ENCODE measurements at places on chromosomes 5 and 9.

GRCh38 chr9:116383133-116383532, 229.5 kb downstream of the PAPPA start:
- DNase-seq: no peak

GRCh38 chr5:145978171-145978570, 41.8 kb downstream of the SH3RF2 start:
- no peak for DNase-seq

DNA sequence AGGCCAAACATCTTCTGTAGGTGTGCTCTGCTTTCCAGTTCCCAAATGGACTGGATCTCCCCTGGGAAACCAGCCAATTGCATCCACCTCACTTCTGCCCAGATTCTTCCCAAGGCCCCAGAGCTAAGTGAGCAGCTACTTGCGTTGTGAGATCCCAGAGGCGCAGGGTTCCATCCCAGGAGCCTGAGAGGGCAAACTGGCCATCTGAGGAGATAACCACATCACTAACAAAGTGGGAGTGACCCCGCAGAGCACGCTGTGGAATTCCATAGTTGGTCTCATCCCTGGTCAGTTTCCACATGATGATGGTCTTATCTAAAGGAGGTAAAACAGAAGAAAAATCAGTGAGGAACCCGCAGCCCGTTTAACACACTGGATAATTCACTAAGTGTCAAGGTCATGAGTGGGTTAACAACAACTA, 1.7 kb downstream of the RACK1 start:
- no peak for DNase-seq

GRCh38 chr9:17793713-17794622, 215.1 kb downstream of the SH3GL2 start:
- DNase-seq: no peak

- DNase-seq: no peak
Observed at GRCh38 chr5:159936686-159937329, 20.5 kb downstream of the ADRA1B start.

DNA sequence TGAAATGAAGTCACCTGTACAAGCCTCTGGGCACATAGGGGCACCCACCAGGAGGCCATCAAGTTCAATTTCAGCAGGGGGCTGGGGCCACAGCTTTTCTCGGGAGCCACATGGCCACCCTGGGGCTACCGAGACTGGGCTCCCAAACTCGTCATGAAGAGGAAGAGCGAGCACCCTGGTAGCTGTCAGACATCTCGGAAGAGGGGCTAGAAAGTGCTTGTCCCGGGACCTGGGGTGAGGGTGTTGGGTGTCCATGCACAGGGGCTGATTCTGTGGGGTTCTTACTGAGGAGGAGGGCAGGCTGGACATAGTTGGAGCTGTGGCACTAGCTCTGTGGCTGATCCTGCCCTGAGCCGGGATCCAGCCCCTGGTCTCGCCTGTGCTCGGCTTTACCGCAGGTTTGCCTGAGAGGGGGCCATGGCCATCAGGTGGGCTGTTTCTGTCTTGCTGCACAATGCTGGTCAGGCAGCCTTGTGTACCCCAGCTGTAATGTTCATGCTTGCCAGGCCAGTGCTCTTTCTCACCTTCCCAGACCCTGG, 70.3 kb downstream of the PHF2 start:
- DNase-seq: no peak

Measured in activated CD4-positive, CD25-positive, alpha-beta regulatory T cell (primary cell).